ENCODE measurements at places on chromosomes 6 and 20.

- DNase-seq: no peak
Observed at GRCh38 chr6:151870375-151870774, 62.9 kb downstream of the ESR1 start.

- DNase-seq: peak; percentile 95
Observed at GRCh38 chr6:100203400-100203799, 209.4 kb upstream of the MCHR2 start.

DNA sequence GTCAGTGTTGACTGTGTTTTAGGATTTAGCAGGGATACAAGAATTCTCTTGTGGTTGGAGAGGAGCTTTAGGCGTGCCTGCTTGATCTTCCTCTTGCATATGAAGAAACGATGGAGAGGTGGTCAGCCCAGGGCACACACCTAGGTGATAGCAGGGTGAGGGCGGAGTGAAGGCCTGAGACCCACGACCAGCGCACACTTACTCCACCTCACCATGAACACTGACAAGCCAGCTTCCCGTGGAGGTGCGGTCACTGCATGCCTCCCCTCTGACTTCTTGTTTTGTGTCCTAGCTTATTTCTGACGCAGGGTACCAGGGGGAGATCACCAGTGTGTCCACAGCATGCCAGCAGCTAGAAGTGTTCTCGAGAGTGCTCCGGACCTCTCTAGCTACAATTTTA is 8.1 kb downstream of the NELFCD start:
- DNase-seq: no peak

GRCh38 chr6:112357791-112358190 is 10.7 kb downstream of the RFPL4B start:
- DNase-seq: peak; percentile 34

- no peak for DNase-seq
Observed at GRCh38 chr6:3456898-3457709, at the start of gene SLC22A23. Gene SLC22A23, minus strand, starts transcription at chr6:3457050. Its CDS starts 491 bp downstream, at chr6:3456559.
